ENCODE measurements at places on chromosomes 4 and X.
A peak's percentile ranks its signal among the peaks of the same experiment; 100 is the strongest.

DNA sequence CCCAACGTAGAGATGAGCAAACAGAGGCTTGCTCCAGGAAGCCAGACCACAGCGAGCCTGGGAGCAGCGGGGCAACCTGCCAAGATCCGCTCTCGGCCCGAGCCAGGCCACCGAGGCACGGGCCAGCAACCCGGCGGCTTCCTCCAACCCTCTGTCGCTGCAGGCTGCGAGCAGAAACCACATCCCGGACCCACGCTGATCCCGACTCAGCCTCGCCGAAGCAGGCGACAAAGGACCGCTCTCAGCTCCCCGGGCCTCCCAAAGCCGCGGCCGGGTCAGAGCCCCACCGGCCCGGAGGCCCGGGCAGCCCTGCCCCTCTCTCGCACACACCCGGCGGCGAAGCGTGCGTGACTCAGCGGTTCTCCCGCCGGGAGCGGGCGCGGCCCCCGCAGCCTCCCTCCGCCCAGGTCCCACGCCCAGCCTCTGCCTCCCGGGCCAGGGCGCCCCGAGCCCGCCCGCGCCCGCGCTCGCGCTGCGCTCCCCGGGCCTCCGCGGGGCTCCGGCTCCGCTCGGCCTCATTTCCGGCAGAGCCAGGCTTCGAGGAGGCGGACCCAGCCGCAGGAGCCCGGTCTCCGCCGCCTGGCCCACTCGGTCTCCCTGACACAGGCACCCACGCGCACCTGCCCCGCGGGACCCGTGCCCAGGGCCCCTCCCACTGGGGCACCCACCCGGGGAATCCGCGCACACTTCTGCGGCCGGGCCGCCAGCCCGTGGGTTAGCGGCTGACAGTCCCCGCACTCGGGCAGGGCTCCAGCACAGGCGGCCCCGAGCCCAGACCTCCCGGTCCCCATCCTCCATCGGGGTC lies 1.7 kb downstream of the PPP2R2C start:
- DNase-seq = peak; percentile 63

DNA sequence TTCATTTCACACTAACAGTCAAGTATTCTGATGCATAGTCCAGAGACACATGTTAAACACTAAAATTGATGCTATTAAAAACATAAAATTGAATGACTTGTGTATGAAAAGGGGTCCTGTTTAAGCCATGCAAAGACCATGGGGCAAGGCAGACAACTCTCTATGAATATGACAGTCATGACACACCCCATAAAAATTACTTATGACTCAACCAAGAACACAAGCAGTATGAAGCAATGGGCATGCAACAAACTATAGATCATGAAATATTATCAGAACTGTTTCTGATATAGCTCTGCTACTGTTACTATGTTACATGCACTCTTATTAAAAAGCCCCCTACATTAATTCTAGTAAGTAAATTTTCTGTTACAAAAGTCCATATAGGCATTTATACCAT lies 57.5 kb upstream of the ZCCHC13 start:
- no peak for DNase-seq

DNA sequence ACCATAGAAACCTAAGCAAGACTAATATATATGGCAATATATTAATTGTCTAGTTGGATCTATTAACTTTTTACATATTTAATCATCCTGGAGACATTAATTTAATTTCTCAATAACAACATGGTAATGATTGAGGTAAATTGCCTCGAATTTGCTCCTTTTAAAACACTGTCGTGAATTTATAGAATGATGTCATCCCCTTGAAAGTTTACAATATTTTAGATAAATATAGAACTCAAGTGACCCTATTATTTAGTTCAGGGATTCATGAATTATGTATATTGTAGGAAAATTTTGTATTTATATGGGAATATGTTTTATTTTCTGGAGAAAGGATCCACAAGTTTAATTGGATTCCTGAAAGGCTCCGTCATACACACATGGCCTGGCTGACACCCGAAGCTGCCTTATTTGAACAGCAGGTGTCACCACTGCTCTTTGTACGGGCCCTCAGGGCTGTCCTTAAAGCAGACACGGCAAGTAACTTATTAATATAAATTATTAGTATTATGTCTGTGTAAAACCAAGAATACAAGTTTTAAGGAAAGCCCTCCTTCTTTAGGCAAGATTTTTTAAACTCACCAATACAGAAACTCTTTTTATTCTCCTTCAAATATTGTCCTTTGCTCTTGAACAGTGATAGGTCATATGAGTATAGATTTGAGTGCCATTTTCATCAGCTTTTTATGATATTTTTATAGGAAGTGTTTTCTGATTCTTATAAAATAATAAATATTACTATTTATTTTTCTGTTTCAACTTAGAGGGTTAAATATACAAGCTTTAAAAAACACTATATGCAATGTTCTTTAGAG lies 1.9 kb upstream of the PLRG1 start:
- peak; percentile 78 for DNase-seq

- DNase-seq = no peak
These were observed 5.5 kb downstream of the MED14 start for GRCh38 chrX:40729598-40730584.

- DNase-seq = no peak
These were observed 50.3 kb downstream of the SNX25 start for GRCh38 chr4:185259719-185260118.

- DNase-seq = no peak
These were observed 160.8 kb upstream of the LNX1 start for GRCh38 chr4:53752124-53752523.

DNA sequence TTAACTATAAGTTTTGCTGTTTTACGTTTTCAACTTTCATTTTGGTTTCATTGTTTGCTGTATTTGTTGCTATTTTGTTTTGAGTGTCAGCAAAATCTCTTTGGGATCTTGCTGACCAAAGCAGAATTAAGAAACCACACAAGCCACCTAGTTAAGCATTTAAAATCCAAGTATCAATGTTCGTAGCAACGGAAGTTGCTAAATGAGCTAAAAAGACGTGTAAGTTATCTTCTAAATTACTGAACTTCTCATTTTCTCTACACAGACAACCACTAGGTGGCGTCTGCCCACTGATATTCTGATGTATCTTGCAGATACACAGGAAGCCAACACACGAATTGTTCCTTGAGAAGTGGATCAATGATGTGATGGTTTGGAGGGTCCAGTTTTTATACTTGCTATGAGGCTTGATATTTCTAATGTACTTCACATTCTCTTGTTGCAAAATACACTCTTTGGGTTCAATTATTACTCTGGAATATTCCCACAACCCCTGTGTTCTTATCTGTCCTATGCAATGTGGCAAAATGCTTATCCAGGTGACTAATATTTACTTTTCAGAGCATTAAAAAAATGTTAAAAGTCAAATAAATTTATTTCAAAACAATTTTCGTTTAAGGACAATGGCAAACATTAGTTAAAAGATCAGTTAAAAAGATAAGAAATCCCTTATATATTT lies 250.5 kb downstream of the TECRL start:
- no peak for DNase-seq

GRCh38 chr4:144705601-144706590 lies 59.9 kb downstream of the HHIP start:
- no peak for DNase-seq

- no peak for DNase-seq
These were observed 70.8 kb downstream of the RAP1GDS1 start for GRCh38 chr4:98332017-98332416.

DNA sequence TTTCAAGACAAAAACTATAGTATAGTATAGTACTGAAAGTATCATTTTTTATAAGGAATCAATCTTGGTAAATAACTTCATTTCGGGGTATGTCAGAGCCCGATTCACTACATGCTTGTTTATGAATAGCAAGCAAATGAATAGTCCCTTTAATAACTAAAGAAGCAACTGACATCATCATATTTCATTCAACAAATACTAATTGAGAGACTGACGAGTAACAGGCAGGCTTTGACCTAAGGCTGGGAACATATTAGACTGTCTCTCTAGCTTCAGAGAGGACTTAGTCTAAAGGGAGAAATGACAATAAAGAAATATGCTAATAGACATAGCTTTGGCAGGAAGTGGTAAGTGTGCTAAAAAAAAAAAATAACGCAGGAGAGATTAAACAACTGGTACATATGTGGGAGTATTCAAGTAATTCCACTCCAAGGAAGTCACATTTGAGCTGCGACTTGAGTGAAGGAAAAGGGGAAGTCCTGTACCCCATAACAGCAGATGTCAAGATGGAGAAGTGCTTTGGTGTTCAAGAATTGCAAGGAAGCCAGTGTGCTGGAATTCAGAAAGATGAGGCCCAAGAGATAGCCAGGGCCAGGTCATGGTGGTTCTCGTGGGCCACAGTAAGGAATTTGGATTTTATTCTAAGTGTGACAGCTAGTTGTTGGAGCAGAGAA lies 284.9 kb downstream of the FBXO8 start:
- DNase-seq = no peak

DNA sequence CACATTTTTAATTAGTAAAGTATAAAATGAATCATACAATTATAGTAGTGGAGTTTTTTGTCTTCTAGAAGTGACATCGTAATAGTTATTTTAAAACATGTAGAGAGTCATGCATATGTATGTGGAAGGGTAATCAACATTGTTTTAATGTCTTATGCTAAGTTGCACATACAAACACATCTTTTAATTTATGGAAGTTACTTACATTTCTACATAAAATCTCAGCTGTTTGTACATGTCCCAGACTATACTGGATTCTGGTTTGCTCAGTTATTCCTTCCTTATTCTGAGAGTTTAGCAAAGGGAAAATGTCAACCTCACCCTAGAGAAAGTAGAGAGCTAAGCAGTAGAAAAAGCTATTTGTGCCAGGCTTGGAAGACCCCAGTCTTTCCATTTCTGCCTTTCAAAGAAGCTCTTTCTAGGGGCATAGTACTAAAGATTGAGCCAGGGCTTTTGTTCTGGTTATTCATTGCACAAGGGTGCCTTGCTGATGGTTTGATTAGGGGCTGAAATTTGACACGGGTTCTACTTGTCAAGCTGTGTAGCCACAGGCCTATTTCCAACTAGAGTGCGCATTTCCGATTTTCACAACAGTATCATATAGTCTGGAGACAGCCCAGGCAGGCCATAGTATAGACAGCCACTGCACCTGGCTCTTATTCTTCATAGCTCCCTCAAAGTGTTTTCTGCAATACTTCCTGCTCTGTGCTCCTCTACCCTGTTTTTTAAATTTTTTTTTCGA lies 106.3 kb downstream of the RPA4 start:
- DNase-seq = no peak

DNA sequence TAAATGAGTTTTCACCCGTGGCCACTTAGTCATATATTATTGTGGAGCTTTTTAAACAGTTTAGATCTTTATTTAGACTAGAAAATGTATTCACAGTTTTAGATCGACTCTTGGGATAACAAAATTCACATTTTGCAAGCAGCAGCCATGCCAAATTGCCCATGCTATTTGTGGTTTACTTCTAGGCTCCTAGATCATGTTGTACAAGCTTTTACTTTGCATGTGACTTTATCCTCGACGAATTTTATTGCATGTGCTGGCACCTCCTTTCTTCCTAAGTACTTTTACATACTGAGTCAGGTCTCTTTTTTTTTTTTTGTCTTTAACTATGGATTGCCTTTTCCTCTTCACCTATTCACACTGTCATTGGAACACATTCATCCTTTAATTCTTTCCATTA lies 23.2 kb downstream of the BBS12 start:
- no peak for DNase-seq

DNA sequence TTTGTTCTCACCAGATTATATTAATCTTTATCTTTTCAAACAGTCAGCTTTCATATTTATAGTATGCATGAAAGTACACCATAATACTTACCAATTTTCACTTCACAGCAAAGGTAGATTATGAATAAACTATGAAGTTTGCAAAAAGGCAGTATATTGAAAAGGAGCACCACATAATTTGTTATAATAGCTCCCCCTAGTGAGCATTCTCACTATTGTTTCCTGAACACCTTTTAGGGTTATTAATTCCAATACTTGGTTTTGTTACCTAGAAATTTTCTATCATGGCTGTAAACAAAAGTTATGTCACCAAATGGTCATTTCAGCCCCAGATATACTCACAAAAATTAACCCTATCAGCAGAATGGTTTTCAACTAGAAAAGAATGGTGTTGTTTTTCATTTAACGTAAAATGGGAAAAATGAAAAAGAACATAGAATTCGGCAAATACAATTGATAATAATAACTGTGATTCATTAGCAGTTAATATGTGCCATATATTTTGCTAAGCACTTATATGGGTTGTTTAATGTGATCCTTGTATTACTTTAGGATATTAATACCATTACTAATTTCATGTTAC lies 30.2 kb upstream of the NKX6-1 start:
- no peak for DNase-seq

GRCh38 chrX:26927419-26927818 lies 535.7 kb downstream of the PPP4R3C start:
- no peak for DNase-seq

DNA sequence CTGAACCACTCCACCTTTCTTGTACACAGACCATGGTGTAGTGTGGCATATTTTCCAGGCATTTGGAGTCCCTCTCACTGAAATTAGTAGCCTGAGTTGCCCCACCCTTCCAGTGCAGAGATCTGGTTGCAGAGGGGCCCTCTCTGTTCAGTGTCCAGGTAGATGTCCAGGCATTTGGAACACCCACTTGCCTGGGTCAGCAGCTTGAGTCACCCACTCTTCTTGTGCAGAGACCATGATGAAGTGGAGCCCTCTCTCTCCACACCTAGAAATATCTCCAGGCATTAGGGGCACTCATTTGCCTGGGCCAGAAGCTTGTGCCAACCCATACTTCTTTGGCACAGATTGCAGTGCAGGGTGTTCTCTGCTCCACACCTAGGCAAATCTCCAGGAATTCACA lies 2733.3 kb downstream of the PCDH7 start:
- DNase-seq = no peak
